T-helper 2 cell (primary cell): ENCODE measurements at places on chromosomes 2 and 18.

- DNase-seq, result no peak
Observed at GRCh38 chr18:51614033-51614432, 416.6 kb upstream of the MEX3C start.

- no peak for DNase-seq
Observed at GRCh38 chr2:64932371-64933216, 56.6 kb upstream of the SLC1A4 start.

DNA sequence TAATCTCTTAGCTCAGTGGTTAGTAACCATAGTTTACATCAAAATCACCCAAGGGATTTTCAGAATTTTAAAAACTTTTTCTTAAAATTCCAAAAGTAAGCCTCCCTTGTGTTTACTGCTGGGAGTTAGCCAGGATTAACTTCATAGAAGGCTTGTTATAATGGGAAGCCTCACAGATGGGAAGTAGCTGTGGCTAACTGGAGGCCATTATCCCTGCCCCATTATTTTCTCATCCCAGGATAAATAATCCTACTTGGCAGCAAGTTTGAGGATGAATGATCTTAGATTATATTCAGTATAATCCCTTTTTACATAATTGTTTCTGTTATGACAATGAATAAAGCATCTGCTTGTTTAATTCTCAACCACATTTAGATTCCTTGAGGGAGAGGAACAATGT lies 25.5 kb downstream of the PLEK start:
- DNase-seq, result no peak

DNA sequence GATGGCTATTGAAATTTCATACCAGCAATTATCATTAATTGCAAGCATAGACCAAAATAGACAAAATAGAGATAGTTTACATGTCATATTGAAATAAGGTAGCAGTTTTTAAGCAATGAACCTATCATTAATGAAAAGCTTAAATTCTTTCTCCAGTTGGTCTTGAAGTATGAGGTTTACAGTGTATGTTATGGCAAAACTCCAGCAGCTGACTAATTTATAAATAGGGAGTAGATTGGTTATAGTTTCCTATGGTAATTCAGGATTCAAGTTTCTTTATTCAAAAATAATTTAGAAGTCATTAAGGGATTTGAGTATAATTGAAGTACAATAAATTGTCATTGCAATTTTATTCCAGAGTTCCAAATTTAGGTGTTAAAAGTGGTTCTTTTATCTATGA lies 69.6 kb upstream of the COL5A2 start:
- DNase-seq, result no peak

DNA sequence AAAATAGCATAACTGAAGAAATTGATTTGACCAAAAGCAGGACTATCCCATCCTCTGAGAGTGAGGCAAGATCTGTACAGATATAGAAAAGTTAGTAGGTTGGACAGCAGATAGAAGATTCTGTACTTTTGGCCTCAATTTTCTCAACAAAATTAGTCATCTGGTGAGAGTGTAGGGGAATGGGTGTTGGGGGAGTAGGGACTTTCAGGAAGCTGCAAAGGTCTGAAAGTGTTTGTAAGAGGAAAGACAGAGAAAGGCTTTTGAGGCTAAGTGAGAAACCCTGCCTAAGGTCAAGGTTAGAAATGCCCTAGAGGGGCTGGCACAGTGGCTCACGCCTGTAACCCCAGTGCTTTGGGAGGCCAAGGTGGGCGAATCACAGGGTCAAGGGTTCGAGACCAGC lies 40.3 kb downstream of the DAPL1 start:
- no peak for DNase-seq

DNA sequence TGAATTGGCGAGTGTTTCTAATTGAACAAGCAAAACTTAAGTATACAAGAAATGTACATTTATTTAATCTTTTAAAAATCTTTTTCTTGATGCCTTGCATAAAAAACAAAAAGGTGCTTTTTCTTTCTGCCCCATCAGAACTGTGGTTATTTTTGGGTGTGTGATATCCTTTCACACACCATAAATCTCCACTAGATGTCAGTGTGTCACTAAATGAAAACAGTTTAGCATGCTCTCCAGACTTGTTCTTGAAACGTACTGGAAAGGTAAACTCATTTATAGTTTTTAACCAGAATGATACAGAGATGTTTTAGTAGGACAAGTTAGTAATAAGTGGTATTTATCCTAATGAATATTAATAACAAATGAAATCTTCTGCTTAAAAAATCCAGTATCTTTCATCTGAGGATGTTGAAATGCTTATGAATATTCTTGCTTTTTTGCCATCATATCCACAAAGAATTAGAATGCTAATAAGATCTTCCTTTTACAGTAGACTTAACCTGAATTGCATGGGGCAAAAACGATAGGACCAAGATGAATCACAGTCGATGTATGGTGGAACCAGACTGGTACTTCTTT lies 96.8 kb downstream of the UBE2E3 start:
- no peak for DNase-seq

DNA sequence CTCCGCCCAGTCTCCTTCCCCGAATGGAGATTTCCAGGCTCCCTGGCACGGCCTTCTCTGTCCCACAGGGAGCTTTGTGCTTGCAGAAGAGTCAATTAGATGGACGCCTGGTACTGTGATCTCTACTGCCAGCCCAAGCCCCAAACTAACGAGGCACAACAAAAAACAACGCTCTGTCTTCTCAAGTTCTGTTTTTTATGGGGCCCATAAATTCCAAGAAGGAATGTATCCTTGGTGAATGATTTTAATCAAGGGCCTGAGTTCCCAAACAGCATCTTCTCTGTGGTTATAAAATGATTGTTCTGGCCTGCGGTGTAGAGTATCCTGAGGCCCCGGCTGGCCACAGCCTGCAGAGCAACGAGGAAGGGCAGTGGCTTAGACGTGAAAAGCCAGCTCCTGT lies 219.5 kb downstream of the CLIP4 start:
- DNase-seq, result no peak

DNA sequence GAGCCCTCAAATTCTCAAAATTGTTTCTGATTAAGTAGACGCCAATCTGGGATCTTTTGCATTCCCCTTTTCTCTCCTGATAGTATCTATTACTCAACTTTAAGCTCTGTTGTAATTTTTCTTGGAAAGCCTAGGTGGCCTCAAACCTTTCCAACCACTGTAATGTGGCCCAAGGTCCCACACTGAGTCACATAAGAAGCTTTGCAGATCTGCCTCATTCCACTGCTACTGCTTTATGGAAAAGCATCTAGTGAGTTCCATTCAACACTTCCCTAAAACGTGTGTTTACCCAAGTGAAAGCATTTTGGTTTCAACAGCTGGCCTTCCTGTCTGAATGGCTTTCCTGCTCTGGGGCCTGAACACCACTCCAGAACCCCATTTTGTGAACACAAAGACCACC lies 493.6 kb upstream of the SPHKAP start:
- DNase-seq, result no peak

GRCh38 chr2:43524177-43524965 lies 71.5 kb downstream of the THADA start:
- DNase-seq, result no peak

DNA sequence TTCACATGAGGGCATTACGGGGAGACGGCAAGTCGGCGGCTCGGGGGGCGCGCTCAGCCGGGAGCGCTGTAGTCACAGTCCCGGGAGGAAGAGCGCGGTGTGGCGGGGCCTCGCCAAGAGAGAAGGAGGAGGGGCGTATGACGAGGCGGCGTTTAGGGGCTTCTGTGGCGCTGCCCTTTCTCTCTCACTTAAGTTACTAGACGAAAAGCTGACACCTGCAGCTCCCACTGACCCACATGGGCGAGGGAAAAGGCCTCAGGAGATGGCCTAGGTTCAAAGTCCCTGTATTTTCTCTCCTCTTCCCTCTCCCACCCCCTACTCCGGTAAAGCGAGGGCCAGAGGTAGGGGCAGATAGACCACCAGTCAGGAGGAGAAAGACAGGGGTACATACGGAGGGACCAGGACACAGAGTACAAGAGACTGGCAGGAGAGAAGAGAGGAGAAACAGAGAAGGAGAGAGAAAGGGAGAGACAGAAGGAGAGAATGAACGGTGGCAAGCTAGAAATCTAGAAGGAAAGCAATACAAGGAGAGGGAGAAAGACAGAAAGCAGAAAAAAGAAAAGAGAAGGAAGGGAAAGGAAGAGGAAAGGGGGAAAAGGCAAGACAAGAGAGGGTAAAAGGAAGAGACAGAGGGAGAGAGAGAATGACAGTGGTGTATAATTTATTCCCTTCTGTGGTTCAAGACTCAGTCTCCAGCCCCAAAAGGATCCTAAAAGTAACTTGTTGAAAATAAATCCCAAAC lies 3.8 kb downstream of the SIX2 start:
- DNase-seq, result no peak

DNA sequence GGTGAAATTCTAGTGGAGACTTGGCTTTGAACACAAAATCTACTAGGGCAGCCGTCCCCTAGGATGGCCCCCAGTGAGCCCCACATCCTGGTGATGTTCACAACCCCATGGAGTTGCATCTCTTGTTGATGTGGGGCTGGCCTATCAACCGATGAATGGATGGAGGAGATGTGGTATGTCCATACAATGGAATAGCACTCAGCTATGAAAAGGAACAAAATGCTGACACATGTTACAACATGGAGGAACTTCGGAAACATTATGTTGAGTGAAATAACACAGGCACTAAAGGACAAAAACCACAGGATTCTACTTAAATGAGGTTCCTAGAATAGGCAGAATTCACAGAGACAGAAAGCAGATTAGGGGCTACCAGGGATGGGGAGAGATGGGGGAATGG lies 80.1 kb upstream of the ASAP2 start:
- no peak for DNase-seq

DNA sequence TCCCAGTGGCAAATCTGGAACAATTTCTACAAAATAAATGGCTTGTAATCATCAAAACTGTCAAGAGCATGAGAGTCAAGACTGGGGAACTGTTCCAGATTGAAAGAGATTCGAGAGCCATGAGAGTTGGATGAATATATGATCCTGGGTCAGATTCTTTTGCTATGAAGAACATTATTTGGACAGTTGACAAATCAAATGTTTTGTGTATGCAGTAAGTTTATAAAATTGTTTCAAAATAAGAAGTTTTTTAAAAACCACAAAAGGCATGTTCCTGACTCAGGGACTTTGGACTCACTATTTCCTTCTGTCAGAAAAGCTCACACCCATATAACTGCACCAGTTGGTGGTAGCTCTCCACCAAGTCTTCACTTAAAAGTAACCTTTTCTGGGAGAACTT lies 38.5 kb downstream of the ROCK2 start:
- no peak for DNase-seq

DNA sequence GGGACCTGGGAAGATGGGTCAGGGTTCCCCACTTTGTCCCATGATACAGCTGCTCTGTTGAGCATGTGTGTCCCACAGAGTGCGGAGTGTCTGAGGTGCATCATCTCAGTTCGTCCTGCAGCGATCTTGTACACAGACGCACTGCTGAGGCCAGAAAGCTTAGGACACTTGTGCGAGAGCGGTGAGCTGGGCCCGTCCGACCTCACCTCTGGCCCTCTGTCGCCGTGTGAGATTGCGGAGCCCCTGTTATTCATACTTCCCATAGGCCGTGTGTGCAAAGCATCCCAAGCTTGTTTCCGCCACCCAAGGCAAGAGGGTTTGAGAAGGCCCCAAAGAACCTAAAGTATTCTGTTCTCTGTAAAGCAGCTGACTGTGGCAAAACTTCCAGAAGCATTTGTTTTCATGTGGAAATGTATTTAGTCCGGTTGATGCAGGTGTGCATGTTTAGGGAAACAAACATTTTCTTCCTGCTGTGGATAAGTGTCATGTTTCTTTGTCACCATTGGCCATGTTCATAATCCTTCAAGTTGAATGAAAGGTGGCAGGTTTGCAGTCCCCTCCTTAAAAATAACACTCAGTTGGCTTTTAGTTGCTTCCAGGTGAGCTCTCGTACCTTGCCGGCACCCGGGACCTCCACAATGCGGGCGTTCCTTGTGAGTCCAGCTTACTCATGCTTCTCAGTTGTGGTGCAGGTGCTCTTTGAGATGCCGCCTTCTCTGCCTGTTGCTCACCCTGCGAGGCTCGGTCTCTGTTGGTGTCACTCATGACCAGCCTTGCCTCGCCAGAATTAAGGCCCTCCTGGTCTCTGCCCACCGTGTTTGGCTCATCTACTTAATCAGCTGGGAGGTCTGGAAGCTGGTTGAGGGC lies 5.3 kb downstream of the AGAP1 start:
- DNase-seq, result no peak

- DNase-seq, result no peak
Observed at GRCh38 chr2:98122524-98122923, 35.6 kb downstream of the VWA3B start.

DNA sequence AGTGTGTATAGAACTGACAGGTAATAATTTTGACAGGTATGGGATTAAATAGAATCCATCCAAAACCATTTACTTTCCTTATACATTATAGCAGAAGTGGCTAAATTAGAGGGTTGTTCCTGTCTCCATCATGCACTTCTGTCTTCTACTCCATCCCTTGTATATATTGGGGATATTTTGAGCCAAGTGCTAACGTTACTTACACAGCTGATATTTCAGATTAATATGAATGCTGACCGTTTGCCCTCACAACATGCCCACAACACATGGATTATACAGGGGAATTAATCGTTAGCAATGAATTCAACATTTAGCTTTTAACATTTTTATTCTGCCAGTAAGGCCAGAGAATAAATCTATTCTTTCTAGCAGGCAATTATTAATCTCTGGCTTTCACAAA lies 1125.0 kb upstream of the FAM98A start:
- no peak for DNase-seq

DNA sequence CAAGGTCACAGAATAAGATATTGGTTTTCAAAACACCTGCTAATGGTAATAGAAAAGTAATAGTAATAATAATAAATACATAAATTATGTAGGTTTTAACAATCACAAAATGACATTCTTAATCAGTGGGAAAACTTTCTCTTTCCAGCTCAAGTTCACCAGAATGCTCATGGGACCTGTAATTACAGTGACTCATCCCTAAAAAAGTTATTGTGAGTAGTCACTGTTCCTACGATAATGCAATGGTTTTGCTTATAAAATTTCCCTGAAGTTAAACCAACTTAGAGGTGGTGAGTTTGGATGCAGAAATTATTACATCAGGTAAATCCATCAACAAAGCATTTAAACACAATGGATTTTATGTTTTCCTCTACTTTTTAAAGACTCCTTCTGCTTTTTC lies 502.3 kb downstream of the PID1 start:
- DNase-seq, result no peak

DNA sequence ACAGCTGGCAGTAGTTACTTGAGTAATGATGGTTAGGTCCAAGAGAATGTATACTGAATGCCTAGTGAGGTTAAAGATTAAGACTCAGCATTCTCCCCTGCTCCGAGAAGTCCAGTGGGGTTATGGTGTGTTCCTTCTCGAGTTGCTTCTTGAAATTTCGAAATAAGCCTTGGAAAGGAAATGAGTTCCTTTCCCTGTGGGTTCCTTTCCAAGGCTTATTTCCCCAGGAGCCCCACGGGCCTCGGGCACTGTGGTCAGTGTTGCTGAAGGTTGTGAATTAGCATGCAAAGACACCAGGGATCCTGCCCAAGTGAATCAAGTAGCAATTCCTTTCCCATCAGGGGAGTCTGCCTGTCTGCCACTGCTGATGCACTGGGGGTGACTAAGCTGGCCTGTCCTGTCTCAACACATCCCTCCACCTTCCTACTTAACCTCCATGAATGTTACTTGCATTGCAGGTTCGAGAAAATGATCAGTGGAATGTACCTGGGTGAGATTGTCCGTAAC lies 53.6 kb downstream of the HK2 start:
- DNase-seq, result no peak
